ENCODE measurements at places on chromosomes 3 and 15.
A peak's percentile ranks its signal among the peaks of the same experiment; 100 is the strongest.

DNA sequence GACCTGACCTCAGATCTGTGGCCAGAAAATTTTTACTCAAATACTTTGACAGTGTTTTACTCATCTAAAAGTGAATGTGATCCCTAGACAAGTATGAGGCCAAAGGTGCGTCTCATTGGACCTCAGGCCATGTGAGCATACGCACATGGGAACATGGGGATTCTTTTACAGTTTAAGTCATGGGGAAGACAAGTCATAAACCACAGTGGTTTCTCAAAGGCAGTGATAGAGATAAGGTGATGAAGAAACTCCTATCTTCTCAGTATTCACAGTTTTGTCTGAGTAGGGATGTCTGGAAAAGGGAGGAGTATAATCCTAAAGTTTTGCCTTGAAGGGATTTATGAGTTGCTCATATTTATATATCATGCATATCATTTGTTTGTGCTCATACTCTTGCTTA, 173.8 kb downstream of the FNDC3B start:
- DNase-seq = no peak

DNA sequence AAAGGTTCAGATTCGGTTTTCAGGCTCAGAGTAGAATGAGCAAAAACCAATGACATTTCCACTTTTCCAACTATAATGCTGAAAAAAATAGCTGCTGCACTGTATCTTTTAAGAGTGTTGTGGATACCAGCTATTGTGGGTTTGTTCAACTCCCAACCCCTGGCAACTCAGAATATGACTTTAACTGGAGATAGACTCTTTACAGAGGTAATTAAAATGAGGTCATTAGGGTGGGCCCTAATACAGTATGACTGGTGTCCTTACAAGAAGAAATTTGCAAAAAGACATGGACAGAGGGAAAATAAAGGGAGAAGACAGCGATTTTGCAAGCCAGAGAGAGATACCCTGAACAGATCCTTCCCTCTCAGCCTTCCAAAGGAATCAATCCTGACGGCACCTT, 39.5 kb downstream of the ANKRD28 start:
- DNase-seq = no peak

DNA sequence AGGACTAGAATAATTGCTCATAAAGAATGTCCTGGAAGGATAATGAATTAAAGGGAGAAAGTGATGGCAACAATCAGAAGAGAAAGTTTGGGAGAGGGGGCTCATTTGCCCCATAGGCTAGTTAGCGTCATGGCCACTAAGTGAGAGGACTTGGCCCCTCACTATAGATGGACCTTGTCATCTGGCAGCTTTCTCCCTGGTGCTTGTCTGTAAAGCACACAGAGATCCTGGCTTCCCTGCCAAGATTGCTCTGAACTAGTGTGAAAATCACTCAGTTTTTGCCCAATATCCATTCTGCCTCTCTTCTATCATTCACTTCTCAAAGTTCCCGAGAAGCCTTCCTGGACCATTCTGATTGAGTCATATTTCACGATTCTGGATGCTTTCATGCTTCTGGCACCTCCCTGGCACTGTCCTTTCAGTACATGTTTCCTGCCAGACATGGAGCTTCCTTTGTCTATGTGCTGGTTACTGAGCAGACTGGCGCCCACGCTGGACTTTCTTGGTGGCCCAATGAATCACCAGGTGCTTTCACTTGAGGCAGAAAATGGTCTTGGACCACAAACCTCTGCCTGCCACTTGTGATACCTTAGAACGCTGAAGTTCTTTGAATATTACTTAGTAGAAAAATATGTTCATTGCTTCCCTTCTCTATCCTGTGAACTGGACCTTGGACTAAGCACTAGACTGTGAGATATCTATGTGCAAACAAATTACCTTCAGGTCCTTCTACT, 709.6 kb upstream of the CFAP20DC start:
- no peak for DNase-seq

DNA sequence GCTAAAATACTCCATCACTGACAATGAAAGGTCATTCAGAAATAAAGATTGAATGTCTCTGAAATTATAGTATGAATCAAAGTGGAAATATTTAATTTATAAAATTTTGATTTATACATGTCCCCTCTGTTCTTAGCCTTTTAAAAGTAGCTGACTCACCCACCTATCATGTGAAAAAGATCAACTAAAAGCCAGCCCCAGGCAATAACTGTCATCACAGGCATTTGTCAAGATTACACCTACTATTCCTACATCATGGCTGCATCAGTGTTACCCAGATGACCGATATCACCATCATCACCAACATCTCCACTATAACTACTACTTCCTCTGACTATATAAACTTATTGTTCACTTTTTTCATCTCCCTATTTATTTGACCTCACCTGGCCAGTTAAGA, 14.3 kb upstream of the PIK3R4 start:
- DNase-seq = no peak

- DNase-seq = no peak
Measured at GRCh38 chr3:71175691-71176365, 407.7 kb downstream of the FOXP1 start.

GRCh38 chr3:167920747-167921146, 175.0 kb downstream of the GOLIM4 start:
- DNase-seq = no peak

DNA sequence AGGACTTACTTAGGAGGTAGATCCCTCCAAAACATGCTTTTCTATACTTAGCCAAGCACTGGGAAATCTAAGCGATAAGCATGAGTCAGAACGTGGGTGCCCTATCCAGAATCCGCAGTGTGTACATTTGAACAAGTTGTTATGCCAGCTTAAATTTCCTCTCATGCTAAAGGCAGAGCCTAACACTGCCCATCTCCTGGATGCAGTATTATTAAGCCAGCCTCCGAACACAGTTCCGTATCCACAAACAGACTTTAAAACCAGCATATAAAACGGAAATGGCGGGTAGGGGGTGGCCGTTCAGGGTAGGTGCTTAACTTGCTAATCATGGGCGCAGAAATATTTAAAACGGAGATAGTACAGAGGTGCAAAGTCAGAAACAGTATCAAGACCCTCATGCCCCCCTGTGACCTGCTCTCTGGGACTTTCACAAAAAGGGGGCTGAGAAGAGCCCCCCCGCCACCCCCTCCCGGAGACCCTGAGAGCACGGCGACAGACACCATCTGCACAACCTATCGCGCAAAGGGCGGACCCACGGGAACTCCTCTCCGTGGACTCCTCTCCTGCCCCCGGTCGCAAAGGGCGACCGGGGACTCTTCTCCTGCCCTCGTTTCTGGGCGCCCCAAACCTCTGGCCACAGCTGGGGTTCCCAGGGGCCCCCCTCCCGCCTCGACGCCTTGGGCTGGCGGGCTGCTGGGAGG, 889 bp upstream of the LRRIQ4 start:
- DNase-seq = peak; percentile 49
